PC-9 (cell line): ENCODE measurements at places on chromosomes 11 and 22.

DNA sequence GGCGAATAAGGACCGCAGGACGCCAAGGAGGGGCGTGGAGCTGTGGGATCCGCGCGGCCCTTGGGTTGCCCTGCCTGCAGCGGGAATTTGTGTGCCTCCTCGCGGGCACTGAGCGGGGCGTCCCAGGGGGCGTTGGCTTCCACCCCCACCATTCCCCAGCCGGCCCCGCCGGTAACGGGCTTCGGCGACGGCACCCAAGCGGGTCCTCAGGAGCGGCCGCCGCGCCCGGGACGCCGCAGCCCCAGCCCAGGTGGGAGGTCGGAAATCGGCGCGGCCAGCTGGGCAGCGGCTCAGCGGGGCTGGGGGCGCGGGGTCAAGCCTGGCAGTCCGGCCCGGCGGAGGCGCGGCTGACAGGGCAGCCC, 320 bp downstream of the CLTCL1 start:
- peak; percentile 20 for DNase-seq

- peak; percentile 56 for DNase-seq
These were observed 2.5 kb upstream of the ADM start for GRCh38 chr11:10302359-10302743.

DNA sequence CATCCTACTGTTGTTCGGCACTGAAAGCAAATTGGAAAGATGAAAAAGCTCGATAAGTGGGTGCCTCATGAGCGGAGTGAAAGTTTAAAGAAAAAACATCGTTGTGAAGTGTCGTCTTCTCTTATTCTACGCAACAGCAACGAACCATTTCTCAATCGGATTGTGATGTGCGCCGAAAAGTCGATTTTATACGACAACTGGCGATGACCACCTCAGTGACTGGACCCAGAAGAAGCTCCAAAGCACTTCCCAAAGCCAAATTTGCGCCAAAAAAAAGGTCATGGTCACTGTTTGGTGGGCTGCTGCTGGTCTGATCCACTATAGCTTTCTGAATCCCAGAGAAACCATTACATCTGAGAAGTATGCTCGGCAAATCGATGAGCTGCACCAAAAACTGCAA, 58.4 kb upstream of the FBXO3 start:
- DNase-seq, result no peak

- no peak for DNase-seq
These were observed 22.8 kb downstream of the BRSK2 start for GRCh38 chr11:1412377-1413095.

DNA sequence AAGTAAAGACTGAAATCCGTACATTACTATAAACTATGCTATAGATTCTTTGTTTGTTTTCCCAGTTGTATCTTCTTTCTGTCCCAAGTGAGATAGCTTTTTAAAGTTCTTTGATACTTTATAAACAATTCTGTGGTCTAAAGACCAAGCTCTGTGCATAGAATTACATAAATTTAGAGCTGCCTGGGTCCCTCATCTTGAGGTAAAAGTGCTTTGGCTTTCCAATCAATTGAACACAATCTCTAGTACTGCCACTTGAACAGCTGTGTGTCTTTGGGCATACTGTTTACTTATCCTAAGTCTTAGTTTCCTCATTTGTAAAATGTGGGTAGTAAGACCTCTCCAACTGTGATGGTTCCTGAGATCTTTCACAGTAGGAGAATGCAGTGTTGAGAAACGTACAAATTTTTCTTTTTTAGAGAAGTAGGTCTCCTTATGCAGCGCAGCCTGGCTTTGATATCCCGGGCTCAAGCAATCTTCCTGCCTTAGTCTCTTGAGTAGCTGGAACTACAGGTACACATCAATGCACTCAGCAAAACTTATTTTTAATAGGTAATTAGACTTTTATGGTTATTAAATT, 2.5 kb upstream of the EED start:
- no peak for DNase-seq

GRCh38 chr11:118859973-118860372, 23.7 kb upstream of the CXCR5 start:
- no peak for DNase-seq

DNA sequence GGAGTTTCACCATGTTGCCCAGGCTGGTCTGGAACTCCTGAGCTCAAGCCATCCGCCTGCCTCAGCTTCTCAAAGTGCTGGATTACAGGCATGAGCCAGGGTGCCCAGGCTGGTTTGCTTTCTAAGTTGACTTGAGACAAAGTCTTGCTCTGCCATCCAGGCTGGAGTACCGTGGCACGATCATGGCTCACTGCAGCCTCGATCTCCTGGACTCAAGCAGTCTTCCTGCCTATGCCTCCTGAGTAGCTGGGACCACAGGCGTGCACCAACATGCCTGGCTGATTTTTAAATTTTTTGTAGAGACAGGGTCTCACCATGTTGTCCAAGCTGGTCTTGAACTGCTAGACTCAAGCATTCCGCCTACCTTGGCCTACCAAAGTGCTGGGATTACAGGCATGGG, 31.0 kb downstream of the SNU13 start:
- no peak for DNase-seq

DNA sequence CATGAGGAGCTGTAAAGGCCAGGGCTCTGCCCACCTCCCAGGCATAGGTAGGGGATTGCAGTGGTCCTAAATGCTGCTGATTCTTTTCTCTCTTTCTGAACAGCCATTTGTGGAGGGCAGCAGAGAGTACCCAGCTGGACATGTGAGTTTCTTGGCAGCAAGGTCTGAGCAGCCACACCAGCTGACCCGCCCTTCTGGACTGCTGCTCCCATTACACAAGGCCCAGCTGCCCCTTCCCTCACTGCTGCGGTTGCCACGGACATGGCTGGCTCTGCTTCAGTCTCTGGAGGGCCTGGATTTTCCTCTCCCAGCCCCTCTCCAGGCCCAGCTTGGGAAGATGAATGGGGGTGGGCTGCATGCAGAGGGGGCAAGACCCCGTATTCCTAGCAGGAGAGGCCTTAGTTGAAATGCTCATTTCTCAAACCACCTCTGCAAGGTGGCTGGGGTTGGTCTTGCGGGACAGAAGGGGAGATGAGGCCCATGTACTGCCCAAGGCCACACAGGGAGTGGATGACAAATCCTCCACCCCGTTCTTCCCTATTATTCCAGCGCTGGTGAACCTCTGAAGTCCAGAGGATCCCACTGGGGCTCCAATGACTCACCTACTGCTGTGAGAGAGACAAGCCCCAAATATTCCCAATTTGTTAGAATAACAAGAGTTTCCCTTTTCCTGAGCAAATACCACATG, 4.6 kb downstream of the LGALS12 start:
- DNase-seq, result peak; percentile 49

DNA sequence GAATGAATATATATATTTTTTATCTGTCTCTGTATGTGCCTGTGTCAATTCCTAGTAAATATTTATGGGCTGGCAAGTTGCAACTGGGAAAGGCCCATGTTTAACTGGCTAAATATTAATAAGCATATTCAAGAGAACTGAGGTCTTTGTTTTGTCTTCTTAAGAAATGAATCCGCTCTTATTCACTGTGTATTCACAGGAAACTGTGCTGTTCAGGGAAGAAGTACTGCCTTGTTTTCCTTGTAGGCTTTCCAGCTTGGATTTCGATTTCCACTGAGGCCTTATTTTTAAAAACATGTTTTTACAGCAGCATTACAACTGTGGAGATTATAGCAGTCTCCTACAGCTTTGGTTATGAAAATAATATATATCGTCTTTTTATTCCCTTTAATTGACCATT, 64.7 kb downstream of the LDLRAD3 start:
- DNase-seq, result no peak

GRCh38 chr11:115670538-115671205, 166.5 kb upstream of the CADM1 start:
- DNase-seq, result no peak

GRCh38 chr22:49638001-49638400, 189.7 kb downstream of the BRD1 start:
- DNase-seq, result no peak

GRCh38 chr11:126113515-126113957, 50.9 kb upstream of the CDON start:
- peak; percentile 88 for DNase-seq

GRCh38 chr22:38868286-38868721, 3.7 kb downstream of the CBX6 start:
- no peak for DNase-seq

- DNase-seq, result no peak
These were observed 39.5 kb downstream of the IGF2 start for GRCh38 chr11:2099516-2100349.

GRCh38 chr11:465896-466530, 15.9 kb downstream of the PTDSS2 start:
- peak; percentile 52 for DNase-seq

- no peak for DNase-seq
These were observed 221.2 kb upstream of the B3GAT1 start for GRCh38 chr11:134633276-134633675.

DNA sequence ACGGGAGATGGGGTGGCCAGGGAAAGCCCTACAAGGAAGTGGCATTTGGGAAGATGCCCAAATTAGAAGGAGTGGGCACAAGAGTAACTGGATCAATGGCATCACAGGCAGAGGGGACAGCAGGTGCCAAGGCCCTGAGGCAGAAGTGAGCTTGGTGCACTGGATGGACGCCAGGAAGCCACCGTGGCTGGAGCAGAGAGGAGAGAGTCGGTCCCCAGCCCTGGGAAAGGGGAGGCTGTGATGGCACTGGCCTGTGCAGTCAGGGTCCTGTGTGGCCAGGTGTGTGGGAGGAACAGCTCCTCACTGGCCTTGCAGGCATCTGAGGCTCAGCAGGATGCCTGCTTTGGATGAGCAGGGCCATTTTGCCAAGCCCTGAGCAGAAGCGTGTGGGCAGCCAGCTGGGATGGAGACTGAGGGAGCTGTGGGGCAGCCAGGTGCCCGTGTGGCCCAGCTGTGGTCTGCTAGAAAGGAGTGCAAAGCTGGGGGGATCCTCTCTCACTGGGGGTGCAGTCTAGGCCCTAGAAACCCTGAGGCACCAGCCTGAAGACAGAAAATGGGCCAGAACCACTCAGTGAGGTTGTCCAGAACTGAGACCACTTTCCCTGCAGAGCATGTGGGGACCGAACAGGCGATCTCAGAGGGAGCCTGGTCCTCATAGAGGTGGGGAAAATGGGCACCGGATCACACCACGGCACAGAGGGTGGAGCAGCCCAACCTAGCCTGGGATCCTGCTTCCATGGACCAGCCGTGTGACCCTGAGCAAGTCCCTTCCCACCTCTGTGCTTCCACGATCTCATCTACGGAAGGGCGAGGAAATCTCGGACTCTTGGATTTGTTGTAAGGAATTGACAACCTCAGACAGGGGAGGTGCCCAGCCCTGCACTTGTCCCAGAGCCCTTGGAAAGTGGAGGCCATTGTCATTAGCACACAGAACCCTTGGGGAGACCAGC, 78.6 kb upstream of the RTL6 start:
- DNase-seq, result no peak

GRCh38 chr11:17986007-17986710, 26.7 kb downstream of the SERGEF start:
- no peak for DNase-seq
